Activated CD4-positive, CD25-positive, alpha-beta regulatory T cell (primary cell): ENCODE measurements at places on chromosomes 2 and 18.

- no peak for DNase-seq
Observed at GRCh38 chr2:204183608-204184007, 247.0 kb downstream of the ICOS start.

DNA sequence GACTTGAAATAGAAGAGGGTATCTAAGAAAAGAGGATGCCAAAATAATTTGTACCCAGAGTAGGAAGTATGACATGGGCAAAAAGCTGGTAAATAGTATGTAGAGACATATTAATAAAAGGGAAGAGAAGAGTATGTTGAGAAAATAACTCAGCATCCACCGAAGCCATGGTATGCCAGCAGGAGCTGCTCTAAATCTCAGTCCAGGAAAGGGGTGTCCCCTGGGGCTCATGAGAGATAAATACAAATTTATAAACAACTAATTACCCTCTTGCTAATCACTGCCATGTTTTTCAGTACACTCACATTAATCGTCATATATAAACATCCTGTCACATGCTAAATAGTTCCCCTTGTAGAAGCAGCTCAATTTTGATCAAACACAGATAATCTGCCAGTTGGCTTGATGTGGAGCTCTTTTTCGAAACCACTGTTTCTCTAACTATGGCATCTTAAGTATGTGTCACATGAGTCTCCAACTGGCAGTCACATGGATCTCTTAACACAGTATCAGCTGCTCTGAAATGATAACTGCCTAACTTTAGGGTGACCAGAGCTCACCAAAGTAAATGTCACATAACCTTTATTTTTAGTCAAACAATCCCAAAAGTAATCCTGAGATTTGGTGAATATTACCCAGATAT is 31.9 kb downstream of the EXOC6B start:
- no peak for DNase-seq

- no peak for DNase-seq
Observed at GRCh38 chr18:77111951-77112746, 20.4 kb downstream of the MBP start.

DNA sequence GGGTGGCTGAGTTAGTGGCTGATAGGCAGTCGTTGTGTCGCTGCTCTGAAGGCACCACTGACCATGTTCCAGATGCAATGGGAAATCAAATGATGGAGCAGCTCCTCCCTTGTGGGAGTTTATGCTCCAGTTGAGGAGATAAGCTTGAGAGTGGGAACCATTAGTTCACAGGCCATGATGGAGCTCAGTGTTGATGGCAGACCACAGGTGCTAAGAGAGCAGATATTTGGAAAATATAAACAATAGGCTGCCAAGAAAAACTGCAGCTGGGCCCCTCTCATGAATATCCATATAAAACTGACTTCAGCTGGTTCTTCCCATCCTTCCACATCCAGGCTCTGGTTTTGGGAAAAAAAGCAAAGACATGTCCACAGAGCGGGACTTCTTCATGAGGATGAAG is 63.1 kb downstream of the EPAS1 start:
- DNase-seq, result no peak

GRCh38 chr2:108607706-108608301 is 73.5 kb downstream of the LIMS1 start:
- DNase-seq, result no peak

DNA sequence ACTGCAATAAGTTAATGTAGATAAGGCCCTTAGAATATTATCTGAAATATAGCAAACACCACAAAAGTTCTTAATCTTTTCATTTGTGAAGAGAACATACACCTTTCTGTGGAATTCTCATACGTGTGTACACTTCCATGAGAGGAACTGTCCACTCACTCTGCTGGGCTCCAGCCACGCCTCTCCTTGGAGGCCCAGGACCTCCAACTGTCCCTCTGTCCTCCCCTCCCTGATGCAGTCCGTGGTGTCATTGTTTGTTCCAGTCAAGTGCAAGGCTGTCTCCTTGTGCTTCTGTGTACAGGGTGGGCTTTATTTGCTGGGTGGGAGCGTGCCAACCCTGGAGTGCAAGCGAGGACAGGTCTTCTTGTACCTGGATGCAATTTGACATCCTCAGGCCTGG is 8.7 kb downstream of the RAB12 start:
- DNase-seq, result no peak

DNA sequence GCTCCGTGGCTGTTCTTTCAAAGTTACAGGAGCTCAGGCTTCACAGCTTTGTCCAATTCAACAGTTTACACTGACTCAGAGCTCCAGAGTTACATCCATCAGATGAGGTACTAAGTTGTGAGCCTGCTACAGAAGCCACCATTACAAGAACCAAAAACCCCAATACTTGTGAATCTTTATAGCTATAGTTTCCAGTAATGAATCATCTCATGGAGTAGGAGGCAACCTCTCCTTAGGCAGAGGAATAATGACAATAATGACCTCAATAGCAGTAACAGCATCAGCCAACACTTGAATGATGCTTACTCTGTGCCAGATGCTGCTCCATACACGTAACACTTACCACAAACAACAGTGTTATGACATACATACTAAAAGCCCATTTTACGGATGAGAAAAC is 3.6 kb downstream of the ZC3H8 start:
- DNase-seq, result no peak

- DNase-seq, result no peak
Observed at GRCh38 chr18:2089396-2089795, 481.9 kb downstream of the METTL4 start.

GRCh38 chr2:103401621-103402020 is 639.8 kb downstream of the TMEM182 start:
- DNase-seq, result no peak

- no peak for DNase-seq
Observed at GRCh38 chr18:77705301-77705700, 455.7 kb downstream of the GALR1 start.

GRCh38 chr2:203580844-203581243 is 45.7 kb upstream of the RAPH1 start:
- DNase-seq, result no peak

- no peak for DNase-seq
Observed at GRCh38 chr2:191061381-191061980, 47.5 kb upstream of the STAT1 start.

DNA sequence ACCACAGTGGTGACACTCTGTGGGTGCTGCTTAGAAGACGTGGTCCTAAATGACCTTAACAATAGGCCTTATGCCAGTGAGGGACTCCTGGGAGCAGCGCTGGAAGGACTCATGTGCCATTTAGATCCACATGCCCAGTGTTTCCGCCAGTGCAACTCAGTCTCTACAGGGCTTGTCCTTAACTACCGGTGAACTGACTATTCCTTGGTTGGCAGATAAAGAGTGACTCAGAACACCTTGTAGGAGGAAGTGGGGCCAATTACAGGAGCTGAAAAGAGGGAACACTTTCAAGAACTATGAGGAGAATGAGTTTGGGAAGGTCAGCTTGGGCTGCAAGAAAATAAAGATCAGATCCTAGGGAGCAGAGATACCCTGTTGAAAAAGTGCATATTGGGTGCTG is 1.8 kb upstream of the CDK5R2 start:
- DNase-seq, result no peak

- peak; percentile 87 for DNase-seq
Observed at GRCh38 chr2:173965372-173966025, at the start of gene SP3. Gene SP3 (minus strand): TSS chr2:173965373. CDS start chr2:173965171, 202 bp downstream.

- no peak for DNase-seq
Observed at GRCh38 chr2:11784280-11784679, 37.8 kb downstream of the LPIN1 start.

- DNase-seq, result no peak
Observed at GRCh38 chr2:241050624-241051577, 51.2 kb downstream of the MTERF4 start.

DNA sequence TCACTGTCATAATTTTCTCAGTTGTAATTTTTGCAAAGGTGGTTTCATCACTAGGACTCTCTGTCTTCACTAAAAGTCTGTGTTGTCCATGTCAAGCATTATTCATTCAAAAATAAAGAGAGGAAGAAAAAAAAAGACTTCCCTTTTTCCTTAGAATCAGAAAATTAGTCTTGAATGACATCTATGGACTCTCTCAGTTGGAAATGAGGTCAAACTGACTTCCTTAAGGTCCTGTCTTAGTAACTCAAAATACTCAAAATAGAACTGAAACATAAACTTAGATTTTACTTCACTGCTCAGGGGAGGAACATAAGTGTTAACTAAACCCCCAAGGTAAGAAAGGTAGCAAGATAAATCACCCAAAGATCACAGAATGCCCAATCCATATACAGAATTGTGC is 2.2 kb upstream of the ZNF407 start:
- DNase-seq, result no peak

- no peak for DNase-seq
Observed at GRCh38 chr2:48259811-48260210, 270.1 kb upstream of the STON1 start.

- DNase-seq, result no peak
Observed at GRCh38 chr2:42340045-42340937, 20.7 kb downstream of the COX7A2L start.

DNA sequence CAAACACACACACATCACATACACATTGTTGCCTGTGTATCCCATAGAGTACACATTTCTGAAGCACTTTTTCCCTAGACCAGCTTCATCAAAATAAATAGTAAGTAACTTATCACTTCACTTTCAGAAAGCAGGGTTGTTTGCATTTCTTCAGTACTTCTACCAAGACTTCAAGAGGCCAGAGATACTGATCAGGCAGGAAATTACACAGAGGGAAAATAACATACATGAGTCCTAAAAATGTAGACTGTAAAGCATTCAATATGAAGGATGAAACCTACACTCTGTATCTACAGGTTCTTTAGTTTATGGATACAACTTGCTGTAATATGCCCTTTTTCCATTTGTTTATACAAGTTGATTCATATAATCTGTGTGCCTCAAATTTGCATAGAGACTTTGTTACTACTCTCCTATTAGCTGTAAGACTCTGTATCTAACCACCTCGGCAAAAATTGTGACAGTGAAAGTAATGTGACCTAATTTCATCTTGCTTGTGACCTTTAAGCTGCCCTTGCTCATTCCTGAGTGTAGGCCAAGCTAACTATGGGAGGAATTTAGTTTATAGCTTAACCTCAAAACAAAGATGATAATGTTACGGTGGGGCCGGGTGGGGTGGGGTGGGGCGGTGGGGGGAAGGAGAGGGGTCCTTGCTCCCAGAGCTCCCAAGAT is 228.9 kb upstream of the SPOPL start:
- no peak for DNase-seq

GRCh38 chr2:208627110-208627884 is 220.7 kb downstream of the PTH2R start:
- DNase-seq, result no peak

DNA sequence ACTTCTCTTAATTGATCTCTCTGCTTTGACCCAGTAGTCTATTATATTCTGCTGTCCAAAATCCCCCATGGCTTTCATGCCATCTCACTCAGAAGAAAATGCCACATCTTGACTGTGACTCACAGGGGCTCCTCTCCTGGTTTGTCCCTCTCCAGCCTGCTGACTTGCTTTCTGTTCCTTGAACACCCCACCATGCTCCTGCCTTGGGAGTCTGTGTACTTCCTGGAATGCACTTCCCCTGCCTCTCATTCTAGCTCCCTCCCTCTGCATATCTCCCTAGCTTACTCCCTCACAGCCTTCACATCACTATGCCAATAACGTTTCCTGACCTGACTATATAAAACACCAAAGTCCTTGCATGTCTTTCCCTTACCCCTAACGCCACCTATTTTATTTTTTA is 167.2 kb downstream of the TRIB2 start:
- no peak for DNase-seq

DNA sequence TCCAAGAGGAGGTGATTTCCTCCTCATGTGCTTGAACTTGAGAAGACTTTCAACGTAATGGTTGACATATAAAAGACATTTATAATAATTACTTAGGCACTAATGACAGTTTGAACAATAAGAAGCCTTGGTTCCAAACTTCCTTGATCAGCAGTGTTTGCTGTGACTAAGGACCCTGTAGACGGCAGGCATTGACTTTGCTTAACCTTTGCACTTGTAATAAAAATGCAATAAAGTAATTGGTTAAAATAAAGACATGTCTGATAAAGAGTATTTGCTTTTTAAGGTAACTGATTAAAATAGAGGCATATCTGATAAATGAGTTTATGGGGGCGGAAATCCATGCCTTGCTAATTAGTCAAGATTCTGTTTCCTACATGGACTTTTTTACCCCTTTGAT is 82.2 kb upstream of the ST8SIA3 start:
- no peak for DNase-seq

DNA sequence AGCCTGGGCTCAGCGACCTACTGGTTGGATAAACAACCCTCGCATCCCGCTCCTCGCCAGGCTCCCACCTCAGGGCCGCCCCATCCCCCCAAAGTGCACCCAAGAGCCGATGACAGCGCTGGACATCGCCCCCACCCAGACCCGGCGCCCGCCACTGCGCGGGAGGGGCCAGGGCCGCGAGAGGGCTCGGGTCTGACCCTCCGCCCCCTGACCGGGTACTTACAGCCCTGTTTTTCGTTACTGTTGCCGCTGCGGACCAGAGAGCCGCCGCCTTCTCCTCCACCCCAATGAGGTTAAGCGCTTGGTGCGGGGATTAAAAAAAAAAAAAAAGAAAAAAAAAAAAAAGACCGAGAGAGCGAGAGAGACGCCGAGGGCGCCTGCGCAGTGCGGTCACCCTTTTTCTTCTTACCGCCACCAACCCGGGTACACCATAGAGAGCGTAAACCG is at the start of gene CLASP1:
Gene CLASP1, minus strand, starts transcription at position 314 of the 447 bp plus-strand sequence. CDS start 43,567 bp downstream, outside the sequence.
- DNase-seq, result no peak

GRCh38 chr2:201891676-201892075 is 85.3 kb downstream of the CDK15 start:
- DNase-seq, result no peak

- DNase-seq, result no peak
Observed at GRCh38 chr2:66495788-66496640, 61.1 kb downstream of the MEIS1 start.

GRCh38 chr18:44821924-44822323 is 141.2 kb downstream of the SETBP1 start:
- DNase-seq, result no peak

DNA sequence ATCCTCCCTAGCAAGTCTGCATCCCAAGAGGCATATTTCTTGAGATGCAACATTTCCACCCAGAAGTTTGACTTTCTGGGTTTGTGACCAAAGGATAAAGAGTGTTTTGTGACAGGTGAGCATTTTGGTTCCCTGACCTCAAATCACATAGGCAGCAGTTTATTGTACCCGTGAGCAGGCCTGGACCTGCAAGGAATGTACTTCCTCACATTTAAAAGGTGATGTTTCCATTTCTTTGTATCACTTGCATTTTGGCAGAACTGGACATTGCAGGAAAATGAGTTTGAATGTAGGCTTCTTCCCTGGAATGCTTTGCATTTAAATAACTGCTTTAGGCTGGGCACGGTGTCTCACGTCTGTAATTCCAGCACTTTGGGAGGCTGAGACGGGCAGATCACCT is 160.7 kb downstream of the ALPK2 start:
- no peak for DNase-seq

GRCh38 chr2:179677077-179677688 is 184.2 kb downstream of the ZNF385B start:
- no peak for DNase-seq
